ENCODE measurements at places on chromosomes 3 and 15. TPM values are rescaled to one million over a fixed set of nuclear protein-coding genes. Genes with fewer than 3 reads are reported as not detected.

DNA sequence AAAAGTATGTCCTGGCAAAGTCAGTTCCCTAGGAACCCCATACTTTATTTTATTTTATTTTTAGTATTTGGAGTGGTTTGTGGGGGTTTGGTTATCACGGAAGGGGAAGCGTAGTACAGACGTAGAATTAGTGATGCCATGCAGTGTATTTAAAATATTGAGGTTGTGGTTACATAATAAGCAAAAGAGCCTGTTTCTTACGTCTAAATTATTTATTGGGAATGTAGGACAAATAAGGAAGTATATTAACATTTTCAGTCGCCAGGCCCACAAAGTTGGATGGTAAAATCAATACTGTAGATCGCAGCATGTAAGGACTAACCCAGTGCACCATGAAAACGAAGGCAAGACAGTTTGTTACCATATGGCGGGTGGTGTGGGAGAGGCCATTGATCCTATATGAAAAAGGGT, 558 bp downstream of the DTWD1 start:
- peak; percentile 18 for DNase-seq

Gene GOLGA6A
- total RNA-seq = not detected

Gene GPR176
- total RNA-seq = 2.2 TPM

GRCh38 chr3:16461463-16462245, 51.8 kb downstream of the RFTN1 start:
- no peak for DNase-seq

Gene BLM
- 3.3 TPM for total RNA-seq

GRCh38 chr3:40152482-40153133, 156.9 kb upstream of the EIF1B start:
- no peak for DNase-seq

DNA sequence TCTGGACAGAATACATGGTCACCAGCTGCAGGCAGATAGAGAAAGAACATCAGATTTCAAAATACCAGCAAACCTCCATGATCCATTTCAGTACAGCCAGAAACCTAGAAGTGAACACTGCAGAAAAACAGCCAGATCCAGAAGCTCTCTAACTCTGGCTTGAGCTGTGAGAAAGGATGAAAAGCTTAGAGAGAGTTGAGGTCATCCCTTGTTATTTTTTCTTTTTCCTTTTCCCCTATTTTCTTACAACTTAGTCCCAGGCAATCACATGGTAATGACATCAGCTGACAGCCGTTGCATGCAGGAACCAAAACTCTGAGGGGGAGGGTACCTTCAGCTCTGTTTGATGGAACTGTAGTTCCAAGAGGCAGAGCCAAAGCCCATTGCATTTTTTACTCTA, 113.2 kb downstream of the TCF12 start:
- no peak for DNase-seq

- DNase-seq = no peak
Observed at GRCh38 chr3:23944007-23944783, 891 bp upstream of the NR1D2 start.
